ENCODE measurements at places on chromosomes 6 and 20.

DNA sequence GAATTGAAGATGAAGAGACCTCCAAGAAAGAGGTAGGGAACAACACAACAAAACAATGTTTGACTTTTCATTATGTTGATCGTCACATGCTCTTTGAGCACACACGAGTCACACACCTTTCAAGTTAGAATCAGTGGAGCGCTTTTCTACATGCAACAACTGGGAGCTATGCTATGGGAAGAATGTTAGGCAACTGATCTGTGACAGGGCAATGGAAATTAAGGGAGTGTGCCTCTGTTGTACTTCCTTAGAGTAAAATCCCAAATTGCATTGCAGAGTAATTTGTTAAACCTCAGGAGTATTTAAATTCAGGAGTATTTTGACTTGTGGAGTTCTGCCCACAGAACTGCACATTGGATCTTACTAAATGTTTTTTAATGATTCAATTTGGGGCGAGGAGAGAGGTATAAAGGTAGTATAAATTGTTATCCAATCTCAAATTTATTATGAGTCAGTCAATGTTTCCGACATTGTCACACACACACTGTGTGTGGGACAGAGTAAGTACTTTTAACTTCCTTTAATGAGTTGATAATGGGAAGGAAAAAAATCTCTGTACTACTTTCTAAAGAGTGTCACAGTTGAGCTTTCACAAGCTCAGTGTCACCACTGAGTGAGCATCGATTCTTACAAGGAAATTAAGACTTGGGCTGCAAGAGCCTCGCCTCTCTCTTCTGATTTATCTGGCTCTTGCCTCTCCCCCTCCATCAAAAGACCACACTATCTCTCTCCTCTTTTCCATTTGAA lies 10.7 kb downstream of the GNAS start:
- no peak for DNase-seq

DNA sequence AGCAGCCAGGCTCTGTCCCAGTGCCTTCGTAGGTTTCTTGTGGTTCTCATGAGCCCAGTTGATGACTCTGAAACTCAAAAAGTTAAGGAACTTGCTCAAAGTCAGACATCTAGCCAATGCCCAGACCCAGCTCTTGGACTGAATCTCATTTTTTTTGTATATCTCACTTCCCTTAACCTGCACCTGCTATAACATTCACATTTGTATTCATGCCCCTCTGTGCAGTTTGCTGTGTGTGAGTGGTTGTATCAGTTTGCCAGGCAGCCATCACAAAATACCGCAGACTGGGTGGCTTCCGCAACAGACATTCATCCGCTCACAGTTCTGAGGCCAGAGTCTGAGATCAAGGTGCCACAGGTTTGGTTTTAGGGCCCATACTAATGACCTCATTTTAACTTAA lies 49.9 kb downstream of the IPCEF1 start:
- DNase-seq: no peak

GRCh38 chr6:3771407-3772011 lies 20.0 kb upstream of the PXDC1 start:
- no peak for DNase-seq

- DNase-seq: no peak
Observed at GRCh38 chr6:558089-558488, 98.8 kb downstream of the HUS1B start.

GRCh38 chr6:151704383-151704782 lies 103.1 kb upstream of the ESR1 start:
- peak; percentile 29 for DNase-seq

- DNase-seq: no peak
Observed at GRCh38 chr6:13428583-13429405, 58.6 kb downstream of the GFOD1 start.

DNA sequence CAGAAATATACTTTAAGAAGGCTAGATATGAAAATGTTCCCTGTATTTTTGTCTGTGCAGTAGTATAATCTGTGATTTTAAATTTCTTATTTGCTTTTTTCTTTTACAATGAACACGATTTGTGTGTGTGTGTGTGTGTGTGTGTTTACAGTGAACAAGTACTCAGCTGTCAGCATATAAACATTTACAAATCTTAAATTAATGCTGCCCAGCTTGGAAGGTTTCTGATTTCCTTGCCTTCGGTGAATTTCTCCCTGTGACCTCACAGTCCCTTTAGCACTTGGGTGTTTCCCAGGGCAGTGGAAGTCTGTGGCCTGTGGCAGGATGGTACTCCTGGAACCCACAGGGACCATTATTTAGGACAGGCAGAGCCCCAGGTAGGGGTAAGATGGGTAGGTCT lies 37.6 kb downstream of the TXLNB start:
- DNase-seq: no peak

DNA sequence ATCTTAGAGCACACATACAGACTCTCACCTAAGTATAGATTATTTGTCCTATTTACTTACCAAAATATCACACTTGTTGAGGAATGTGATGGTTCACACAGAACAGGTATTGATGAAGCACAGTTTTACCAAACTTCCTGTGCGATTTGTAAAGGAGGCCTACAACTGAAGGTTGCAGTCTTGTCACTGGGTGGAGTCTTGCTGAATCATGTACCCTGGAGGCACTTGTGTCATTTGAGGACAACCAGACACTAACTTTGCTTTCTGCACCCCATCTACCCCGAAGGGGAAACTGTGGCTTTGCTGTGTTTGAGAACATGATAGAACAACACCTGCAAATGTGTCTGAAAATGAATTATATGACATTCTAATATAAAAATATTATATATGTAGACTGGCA lies 32.4 kb upstream of the HINT3 start:
- DNase-seq: no peak

GRCh38 chr20:5674176-5674660 lies 76.0 kb upstream of the SHLD1 start:
- DNase-seq: no peak

DNA sequence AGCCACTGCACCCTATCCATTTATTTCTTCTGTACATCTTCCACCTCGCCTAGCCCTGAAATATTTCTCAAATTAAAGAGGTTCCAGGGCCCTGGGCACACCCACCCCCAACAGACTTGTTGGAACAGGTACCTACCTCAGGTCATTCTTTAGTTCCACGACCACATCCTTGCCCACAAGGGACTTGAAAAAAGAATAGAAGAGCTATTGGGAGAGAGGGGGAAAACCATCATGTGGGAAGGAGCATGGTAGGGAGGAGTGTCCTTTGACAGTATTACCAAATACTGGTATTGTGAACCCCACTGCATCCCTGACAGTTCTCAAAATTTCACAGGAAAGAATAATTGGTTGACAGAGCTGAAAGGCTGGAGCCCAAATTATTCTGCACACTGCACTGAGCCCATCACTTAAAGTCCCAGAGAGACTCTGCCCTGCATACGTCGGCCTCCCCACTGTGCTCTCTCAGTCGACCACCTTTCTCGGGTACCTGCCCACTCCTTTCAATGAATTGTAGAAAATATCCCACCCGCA lies 762 bp downstream of the LSM2 start:
- no peak for DNase-seq

- DNase-seq: no peak
Observed at GRCh38 chr20:710780-711450, 35.3 kb upstream of the SCRT2 start.

DNA sequence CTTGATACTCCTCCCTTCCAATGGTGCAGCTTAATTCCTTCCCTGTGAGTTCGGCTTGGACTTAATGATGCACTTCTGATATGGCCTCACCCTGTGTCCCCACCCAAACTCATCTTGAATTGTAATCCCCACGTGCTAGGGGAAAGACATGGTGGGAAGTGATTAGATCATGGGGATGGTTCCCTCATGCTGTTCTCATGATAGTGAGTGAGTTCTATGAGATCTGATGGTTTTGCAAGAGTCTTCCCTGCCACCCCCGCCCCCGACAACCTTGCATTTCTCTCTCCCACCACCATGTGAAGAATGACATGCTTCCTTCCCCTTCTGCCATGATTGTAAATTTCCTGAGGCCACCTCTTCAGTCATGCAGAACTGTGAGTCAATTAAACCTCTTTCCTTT lies 50.3 kb upstream of the HLA-G start:
- no peak for DNase-seq

GRCh38 chr6:24829657-24830056 lies 30.9 kb upstream of the ARMH2 start:
- no peak for DNase-seq

DNA sequence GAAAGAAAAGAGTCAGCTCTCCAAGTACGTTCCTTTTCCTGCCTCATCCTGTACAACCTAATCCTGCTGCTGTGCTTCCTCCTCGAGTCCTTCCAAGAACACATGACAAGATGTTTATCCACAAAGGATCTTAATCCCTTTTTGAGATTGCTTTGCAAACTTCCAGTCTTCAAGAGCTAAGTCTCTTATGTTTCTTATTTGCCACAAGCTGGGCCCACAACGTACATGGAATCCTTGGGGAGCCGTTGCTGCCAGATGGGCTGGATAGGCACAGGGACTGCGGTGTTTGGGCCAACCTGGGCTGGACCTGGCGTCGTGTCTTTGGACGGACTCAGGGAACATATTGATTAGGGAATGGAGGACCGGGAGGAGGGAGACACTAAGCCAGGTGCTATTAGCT lies 79.7 kb upstream of the AFDN start:
- DNase-seq: no peak
